ENCODE measurements at places on chromosomes 2 and 18.
A peak's percentile ranks its signal among the peaks of the same experiment; 100 is the strongest.

DNA sequence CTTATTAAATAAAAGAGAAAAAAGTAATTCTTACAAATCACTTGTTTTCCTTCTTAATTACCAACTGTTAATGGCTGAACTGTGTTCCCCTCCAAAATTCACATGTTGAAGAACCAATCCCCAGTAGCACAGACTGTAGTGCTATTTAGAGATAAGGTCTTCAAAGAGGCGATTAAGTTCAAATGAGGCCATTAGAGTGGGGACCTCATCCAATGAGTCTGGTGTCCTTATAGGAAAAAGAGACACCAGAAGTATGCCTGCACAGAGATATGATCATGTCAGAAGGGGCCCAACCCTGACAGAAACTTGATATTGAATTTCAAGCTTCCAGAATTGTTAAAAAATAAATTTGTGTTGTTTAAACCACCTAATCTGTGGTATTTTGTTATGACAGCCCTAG lies 89.8 kb downstream of the MEMO1 start:
- DNase-seq, result no peak

GRCh38 chr2:181658444-181658843 lies 1.5 kb upstream of the CERKL start:
- DNase-seq, result no peak

GRCh38 chr2:71800106-71800809 lies 346.9 kb downstream of the DYSF start:
- DNase-seq, result no peak

GRCh38 chr2:231294571-231295362 lies 96.3 kb downstream of the ARMC9 start:
- DNase-seq, result no peak

DNA sequence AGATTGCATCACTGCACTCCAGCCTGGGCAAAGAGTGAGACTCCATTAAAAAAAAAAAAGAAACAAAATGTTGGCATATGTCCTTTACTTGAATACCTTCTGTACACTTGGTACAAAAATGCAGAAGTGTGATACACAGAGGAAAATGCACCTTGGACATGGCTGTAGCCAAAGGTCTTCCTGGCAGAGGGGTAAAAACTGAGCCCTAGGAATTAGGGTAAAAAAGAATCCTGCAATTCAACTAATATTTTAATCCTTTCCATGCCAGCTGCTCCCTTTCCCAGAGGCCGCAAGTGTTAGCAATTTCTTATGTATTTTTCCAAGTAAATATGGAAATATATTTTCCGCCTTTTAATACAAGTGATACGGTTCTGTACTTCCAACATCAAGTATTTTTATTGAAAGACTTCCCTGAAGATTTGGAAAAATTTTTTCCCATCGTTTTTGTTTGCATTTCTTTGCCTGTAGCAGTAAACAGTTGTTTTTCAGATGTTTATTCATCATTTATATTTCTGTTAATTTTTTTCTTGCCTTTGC lies 26.2 kb downstream of the KCNJ13 start:
- no peak for DNase-seq

- no peak for DNase-seq
Measured at GRCh38 chr2:210860276-210860675, 303.9 kb downstream of the CPS1 start.

- no peak for DNase-seq
Measured at GRCh38 chr18:27585602-27586173, 400.6 kb upstream of the CHST9 start.

GRCh38 chr2:9141706-9142460 lies 64.7 kb upstream of the ASAP2 start:
- no peak for DNase-seq

GRCh38 chr18:26419746-26420145 lies 128.6 kb downstream of the KCTD1 start:
- no peak for DNase-seq

DNA sequence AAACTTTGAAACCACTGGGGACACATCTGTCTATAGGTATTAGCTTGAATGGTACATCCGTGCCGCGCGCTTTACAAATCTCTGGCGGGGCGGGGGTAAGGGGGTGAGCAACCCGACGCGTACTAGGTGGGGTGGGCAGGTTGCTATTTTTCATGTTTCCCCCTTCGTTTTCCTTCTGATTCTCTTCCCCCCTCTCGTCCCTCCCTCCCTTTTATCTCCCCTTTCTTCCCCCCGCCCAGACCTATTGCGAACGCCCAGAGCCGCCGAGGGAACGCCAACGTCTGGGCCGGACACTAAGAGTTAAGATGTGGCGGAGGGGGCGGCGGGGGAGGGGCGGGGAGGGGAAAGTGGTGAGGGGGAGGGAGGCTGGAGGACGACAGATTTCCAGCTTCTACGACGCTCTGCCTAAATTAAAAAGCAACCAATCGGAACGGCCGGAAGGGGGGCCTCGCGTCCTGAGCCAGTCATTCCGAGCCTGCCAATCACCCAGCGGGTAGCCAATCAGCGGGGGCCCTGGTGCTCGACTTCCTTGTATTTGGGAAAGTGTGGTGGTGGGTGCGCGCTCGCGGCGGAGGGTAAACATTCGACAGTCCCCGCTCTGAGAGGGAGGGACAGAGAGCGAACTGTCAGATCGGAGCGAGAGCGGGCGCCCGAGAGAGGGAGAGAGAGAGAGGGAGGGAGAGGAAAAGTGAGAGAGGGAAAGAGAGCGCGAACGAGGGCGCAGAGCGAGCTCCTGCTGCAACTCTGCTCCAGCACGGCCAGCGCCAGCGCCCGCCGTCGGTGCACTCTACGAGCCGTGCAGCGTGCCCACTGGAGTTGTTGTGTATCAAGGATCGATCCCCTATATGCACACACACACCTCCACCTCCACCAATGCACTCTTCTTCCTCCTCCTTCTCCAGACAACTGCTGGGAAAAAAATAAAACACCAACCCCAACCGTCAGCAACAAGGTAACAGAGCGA lies at the start of gene POU3F3:
TSS of gene POU3F3 (plus strand) at position 582 of the 964 bp plus-strand sequence. CDS start 1,396 bp downstream, outside the sequence.
- no peak for DNase-seq

GRCh38 chr2:217835931-217836891 lies 166.6 kb downstream of the TNS1 start:
- peak; percentile 96 for DNase-seq

DNA sequence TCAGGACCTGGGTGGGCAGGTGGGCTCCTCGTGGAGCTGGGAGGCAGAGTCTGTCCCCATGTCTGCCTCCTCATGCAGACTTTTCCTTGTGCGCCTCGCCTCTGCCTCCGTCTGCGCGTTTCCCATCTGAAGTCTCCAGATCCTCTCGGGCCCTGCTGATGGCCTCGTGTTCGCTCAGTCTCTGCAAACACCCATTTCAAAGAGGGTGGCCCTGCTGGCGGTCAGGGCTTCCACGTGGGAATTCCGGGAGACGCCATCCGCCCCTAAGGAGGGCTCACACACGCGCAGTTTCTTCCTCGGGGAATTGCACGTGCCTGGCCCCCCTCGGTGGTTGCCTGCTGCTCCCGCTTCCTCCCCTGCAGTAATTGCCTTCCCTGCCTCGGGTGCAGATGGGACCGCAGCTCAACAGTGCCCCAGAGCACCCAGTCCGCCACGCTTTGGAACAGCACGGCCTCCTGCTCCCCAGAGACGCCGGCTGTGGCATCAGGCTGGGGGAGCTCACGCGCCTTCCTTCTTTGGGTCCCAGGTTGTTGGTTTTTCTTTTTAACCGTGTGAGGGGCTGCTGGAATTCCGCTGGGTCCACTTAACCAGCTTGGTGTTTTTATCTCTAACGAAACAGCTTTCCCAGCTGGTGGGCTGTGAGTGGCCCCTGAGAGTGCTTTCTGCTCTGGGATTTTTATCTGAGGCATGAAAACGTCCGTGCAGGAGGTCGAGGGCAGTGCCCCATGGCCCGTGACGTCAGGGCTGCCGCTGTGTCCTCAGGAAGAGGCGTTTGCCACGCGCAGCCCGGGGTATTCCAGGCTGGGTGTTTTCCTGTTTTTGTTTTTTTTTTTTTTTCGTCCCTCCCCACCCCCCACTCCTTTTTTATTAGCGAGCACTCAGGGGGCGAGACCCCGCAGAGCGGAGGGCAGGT lies 16.1 kb downstream of the NFATC1 start:
- no peak for DNase-seq

DNA sequence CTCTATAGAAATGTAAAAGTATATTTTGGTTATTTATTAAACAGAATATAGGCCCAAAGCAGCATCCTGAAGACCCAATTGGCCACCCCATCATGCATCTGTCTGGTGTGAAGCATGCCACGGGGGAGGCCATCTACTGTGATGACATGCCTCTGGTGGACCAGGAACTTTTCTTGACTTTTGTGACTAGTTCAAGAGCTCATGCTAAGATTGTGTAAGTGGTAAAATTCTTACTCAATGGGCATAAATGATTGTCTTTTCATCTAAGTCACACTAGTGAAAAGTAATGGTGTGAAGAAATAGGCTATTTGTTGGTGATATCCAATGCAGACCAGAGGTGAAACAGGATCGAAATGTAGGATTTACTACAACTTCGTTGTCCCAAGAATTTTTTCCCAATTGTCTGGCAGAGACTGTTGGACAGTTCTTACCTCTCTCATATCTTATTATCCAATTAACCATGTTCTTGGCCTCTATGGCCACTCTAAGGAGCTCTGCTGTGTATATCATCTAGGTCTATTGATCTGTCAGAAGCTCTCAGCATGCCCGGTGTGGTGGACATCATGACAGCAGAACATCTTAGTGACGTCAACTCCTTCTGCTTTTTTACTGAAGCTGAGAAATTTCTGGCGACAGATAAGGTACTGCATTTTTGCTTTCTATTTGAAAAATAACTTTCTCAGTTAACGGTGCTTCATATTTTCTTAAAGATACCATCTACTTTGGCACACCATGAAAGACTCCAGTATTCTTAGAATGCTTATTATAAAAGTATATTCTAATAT lies 35.0 kb downstream of the AOX1 start:
- no peak for DNase-seq

GRCh38 chr2:202122980-202123720 lies 50.1 kb downstream of the KIAA2012 start:
- DNase-seq, result no peak

GRCh38 chr2:134241911-134242310 lies 12.0 kb upstream of the MGAT5 start:
- DNase-seq, result no peak

- peak; percentile 62 for DNase-seq
Measured at GRCh38 chr18:26429535-26430226, 118.7 kb downstream of the KCTD1 start.

DNA sequence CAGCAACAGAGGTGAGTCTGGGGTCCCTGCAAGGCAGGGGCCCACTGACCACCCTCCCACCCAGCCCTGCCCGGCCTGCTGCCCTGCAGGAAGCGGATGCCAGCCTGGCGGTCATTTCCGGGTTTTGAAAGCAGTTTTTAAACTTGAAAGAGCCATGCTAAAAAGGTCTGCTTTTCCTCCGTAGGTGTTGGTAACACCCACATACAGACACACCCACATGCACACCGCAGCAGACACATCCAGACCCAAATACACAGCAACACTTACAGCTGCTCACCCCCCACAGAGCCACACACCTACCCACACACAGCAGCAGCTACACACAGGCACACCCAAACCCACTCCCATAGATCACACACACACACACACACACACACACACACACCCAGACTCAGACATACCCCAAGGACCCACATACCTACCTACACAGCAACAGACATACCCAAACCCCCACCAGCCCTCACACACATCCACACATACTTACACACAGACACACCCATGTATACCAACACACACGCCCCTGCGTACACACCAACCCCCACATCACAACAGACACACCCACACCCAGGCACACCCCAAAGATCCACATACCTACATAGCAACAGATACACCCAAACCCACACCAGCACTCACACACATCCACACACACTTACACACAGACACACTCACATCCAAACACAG lies 7.6 kb downstream of the ZFP36L2 start:
- DNase-seq, result no peak

GRCh38 chr2:33131749-33132148 lies 185.0 kb downstream of the LTBP1 start:
- no peak for DNase-seq

DNA sequence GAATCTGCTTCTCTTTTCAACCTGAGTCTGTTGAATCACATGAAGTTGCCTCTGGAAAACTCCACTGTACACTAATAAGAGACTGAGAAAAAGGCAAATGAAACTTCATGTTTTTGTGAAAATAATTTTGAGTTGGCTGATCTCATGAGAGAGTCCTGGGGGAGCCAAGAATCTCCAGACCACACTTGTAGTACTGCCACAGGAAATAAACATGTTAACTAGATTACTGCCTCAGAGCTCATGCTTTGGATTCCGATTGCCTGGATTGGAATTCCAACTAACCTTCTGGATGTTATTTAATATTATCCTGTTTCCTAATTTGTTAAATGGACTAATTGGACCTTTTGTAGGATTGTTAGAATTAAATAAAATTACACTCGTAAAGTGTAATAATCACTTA lies 25.2 kb downstream of the NUP35 start:
- DNase-seq, result no peak

DNA sequence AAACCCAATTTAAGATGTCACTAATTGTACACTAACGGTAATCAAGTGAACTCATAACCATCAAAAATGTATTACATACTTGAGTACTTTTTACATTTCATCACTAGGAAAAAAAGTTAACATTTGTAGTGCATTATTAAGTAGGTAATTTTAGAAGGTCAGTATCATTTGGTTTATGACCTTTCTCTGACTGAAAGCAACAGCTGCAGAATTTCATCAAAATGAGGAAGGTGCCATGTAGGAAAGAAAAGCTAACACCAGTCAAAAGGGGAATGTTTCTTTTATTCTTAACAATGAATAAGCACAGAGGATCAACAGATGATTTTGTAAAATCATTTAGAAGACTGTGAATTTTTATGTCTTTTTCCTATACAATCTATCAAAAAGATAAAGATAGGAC lies 79.0 kb downstream of the PIGN start:
- no peak for DNase-seq
